ENCODE measurements at places on chromosomes 2 and 18.

DNA sequence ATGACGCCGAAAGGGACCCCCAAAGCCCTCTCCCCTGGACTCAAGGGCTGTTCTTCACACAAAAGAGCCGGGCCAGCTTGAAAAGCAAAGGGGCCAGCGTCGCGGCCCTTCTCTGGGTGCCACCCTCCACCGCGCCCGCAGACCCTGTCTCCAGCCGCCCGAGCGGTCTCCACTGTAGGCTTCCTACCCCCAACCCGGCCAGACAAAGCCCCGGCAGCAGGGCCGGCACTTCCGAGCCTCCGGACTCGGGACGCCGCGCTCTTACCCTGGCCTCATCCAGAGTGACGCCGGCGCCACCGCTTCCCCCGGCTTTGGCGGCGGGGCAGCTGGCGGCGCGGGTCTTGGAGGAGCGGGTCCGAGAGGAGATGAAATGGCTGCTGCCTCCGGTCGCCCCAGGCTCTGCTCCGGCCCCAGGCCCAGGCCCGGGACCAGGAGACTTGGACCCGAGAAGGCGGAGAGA lies 603 bp downstream of the ATAD2B start:
- DNase-seq: no peak

- no peak for DNase-seq
These were observed 13.2 kb downstream of the NRP2 start for GRCh38 chr2:205695460-205695991.

GRCh38 chr2:109238580-109238979 lies 109.6 kb downstream of the SH3RF3 start:
- no peak for DNase-seq

DNA sequence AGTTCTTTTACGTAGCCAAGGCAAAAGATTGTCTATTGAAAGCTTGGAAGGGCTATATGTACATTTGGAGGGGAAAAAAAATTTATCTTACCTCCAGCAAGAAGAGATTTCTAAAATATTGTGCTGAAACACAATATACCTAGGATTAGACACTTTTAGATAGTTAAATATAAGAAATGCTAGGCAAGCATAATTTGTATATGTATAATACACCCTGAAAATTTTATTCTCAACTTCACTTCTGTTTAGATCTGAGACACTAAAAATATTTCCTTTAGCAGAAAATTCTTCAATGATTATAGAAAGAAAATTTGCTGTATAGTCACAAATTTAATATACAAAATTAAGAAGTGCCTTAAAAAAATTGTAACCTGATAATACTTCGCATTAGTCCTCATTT lies 42.6 kb downstream of the ITGAV start:
- no peak for DNase-seq

- DNase-seq: no peak
These were observed 1.3 kb downstream of the CTDP1 start for GRCh38 chr18:79680891-79681339.

- DNase-seq: no peak
These were observed 35.3 kb downstream of the NHEJ1 start for GRCh38 chr2:219125225-219125885.

DNA sequence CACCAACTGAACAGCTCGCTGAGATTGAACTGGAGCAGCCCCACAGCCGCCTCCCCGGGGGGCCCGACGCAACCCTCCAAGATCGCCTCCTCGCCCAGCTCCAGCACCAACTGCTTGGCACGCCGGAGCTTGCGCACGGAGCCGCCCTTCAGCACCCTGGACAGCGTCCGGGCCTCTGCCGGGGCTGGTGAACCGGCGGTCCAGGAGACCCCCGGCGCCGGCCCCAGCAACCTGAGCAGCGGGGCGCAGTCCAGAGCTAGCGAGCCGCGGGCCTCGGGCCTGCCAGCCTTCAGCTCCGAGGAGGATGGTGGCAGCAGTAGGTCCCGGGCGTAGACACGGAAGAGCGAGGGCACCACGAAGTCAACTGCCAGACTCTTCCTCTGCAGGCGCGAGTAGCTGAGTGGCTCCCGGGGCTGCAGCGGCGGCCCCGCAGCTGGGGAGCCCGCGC lies 1.2 kb downstream of the ALK start:
- no peak for DNase-seq

- no peak for DNase-seq
These were observed 9.1 kb downstream of the SMAD7 start for GRCh38 chr18:48941672-48942071.

DNA sequence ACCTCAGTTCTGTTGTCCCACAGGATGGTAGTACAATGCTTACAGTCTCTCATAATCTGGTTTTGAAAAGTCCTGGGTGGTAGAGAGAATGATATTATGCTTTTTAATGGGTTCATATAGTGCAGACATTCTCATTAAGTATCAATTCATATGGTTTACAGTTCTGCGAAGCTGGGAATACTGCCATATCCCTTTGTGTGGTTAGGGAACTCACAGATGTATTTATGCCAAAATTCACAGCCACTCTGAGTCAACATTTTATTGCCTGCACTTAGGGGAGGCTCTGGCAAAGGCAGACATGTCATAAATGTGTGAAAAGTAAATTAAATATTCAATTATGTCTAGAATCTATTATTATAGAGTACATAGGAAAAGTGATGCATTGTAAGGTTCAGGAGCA lies 808.2 kb downstream of the SUCLG1 start:
- no peak for DNase-seq

DNA sequence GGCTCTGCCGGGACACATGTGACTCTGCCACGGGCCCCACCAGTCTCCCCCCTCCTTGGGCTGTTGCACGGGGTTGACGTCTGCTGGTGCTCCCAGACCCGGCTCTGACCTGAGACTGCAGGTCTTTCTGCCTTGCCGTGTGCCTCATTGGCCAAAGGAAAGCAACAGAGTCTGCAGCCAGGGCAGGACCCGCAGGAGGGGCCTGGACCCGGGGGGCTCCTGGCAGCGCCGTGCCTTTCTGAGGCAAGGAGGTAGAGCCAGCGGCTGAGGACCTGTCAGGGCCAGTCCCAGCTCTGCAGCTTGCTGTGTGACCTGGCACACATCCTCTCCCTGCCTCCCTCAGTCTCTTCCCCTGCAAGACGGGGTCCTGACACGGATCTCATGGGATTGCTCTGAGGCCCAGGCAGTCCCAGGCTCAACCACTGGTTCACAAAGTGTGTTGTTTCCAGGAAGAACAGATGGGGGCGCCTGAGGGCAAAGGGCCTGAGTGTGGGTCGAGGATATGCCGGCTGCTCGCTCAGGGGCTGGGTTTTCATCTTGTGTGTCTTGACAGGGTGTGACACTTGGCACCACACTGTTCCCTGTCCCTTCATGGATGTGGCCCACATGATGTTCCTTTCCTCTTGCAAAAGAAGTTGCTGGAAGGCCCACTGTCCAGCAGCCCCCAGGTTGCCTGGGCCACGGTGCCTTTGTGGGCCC lies 9.0 kb downstream of the CAPN10 start:
- no peak for DNase-seq

- no peak for DNase-seq
These were observed 82.4 kb upstream of the PHLPP1 start for GRCh38 chr18:62632788-62633455.

DNA sequence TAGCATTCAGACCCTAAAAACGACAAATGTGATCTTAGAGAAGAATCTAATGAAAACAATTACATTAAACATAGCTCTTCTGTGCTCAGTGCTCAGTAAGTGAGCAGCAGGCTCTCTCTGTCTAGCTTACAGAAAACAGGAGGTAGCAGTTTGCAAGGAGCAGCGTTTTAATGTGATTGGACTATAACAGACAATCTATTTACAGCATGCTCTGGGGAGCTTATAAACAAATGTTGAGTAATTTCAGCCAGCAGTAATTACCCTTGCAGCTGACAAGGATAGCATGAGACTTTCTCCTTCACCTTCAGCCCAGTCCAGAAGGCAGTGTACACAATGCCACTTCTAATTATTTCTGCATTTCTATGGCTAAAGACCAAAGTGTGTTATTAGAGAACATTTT lies 270.4 kb downstream of the FIGN start:
- no peak for DNase-seq

All from cerebellar nuclear complex (tissue), 1 donor.